ENCODE measurements at places on chromosomes 3 and 15. TPM values are rescaled to one million over a fixed set of nuclear protein-coding genes. Genes with fewer than 3 reads are reported as not detected.

DNA sequence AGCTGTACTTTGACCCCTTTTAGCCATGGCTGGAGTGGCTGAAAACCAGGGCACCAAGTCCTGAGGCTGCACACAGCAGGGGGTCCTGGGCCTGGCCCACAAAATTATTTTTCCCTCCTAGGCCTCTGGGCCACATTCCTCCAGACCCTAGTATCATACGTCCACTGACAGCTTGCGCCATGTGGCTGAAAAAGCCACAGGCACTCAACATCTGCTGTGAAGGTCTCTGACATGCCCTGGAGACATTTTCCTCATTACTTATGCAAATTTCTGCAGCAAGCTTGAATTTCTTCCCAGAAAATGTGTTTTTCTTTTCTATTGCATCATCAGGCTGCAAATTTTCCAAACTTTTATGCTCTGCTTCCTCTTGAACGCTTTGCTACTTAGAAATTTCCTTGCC lies 239.0 kb downstream of the SQOR start:
- no peak for DNase-seq

DNA sequence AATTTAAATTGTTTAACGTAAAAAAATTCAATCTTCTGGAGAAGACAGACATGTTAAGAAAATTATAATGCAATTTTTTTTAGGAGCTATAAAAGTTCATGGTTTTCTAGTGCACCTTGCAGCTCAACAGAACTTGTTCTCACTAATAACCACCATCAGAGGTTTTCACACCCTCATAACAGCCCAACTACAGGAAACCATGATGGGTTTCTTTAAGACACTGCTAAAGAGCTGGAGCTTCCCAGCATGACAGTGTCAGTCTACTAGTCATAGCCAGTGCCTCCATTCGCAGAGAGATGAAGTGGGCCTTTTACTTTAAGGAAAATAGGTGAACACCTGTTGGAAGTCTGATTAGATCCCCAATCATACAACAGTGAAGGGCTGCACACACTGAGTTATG lies 224.1 kb upstream of the TRIM42 start:
- no peak for DNase-seq

The PRTG gene
- 3.0 TPM for total RNA-seq

DNA sequence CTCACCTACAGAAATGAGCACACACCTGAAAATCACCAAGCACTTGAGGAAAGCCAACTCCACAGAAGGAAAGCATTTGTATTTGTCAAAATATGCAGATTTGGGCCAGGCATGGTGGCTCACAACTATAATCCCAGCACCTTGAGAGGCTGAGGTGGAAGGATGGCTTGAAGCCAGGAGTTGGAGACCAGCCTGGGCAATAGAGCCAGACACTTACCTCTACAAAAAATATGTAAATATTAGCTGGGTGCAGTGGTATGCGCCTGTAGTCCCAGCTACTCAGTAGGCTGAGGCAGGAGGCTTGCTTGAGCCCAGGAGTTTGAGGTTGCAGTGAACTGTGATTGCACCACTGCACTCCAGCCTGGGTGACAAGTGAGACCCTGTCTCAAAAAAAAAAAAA lies 12.3 kb downstream of the RLBP1 start:
- no peak for DNase-seq

All from occipital lobe (tissue), 3 donors.